ENCODE measurements at places on chromosomes 6 and 20. TPM values are rescaled to one million over a fixed set of nuclear protein-coding genes. Genes with fewer than 3 reads are reported as not detected.

- no peak overlapping the region for H3K4me3 ChIP-seq
- H3K4me1 ChIP-seq: no peaks in the 10 kb centered on the region
- DNase-seq: peak; percentile 65
- H3K27me3 ChIP-seq: no peaks in the 10 kb centered on the region
- H3K27ac ChIP-seq: no peak overlapping the region
Observed at GRCh38 chr6:32087574-32088486, 21.3 kb downstream of the TNXB start.

DNA sequence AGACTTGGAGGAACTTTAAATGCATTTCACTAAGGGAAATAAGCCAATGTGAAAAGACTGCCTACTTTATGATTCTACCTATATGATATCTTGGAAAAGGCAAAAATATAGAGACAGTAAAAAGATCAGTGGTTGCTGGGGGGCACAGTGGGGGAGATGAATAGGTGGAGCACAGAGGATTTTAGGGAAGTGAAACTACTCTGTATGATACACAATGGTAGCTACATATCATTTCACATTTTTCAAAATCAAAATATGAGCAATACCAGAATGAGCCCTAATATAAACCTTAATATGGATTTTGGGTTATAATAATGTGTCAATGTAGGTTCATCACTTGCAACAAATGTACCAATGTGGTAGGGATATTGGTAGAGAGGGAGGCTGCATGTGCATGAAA is 161.4 kb upstream of the HTR1E start:
- H3K36me3 ChIP-seq: no peaks in the 10 kb centered on the region
- DNase-seq: no peak
- H3K27me3 ChIP-seq: no peaks in the 10 kb centered on the region
- H3K4me3 ChIP-seq: no peak overlapping the region
- no peaks in the 10 kb centered on the region for H3K4me1 ChIP-seq

Gene GGTLC1
- not detected for total RNA-seq

Gene TNF
- 5.4 TPM for total RNA-seq

Gene SS18L1
- 17.8 TPM for total RNA-seq

- H3K4me3 ChIP-seq: no peak overlapping the region
- no peaks in the 10 kb centered on the region for H3K4me1 ChIP-seq
- H3K36me3 ChIP-seq: no peaks in the 10 kb centered on the region
- no peaks in the 10 kb centered on the region for H3K27me3 ChIP-seq
- no peak for DNase-seq
Observed at GRCh38 chr6:54893818-54894217, 47.2 kb downstream of the FAM83B start.

- H3K27ac ChIP-seq: no peak overlapping the region
- DNase-seq: no peak
- H3K4me1 ChIP-seq: no peaks in the 10 kb centered on the region
- no peaks in the 10 kb centered on the region for H3K36me3 ChIP-seq
- H3K27me3 ChIP-seq: no peaks in the 10 kb centered on the region
Observed at GRCh38 chr6:36235309-36235708, 34.6 kb upstream of the PNPLA1 start.

GRCh38 chr20:37342231-37343177 is 3.4 kb upstream of the SRC start:
- H3K4me3 ChIP-seq: no peak overlapping the region
- H3K36me3 ChIP-seq: no peaks in the 10 kb centered on the region
- no peak for DNase-seq
- peaks cover 5% of the 10 kb centered on the region for H3K4me1 ChIP-seq
- no peaks in the 10 kb centered on the region for H3K27me3 ChIP-seq

Data from naive thymus-derived CD4-positive, alpha-beta T cell (primary cell).